ENCODE measurements at places on chromosomes 13 and 19.

DNA sequence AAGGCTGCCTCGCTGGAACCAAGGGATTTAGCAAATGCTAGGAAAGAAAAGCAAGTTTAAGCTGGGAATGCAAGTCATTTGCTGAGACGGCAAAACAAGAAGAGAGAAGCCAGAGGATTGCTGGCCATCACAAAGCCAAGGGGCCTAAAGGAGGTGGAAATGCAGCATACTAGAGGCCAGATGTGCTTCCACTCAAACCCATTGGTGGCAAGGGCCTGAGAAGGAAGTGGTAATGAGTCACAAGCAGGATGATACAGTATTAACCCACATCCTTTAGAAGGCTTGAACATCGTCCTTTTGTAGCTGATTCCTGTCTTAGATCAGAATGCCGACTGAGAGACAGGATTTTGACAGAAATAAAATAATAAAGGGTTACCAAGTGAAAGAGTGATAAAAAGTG lies 68.2 kb downstream of the ITGBL1 start:
- DNase-seq, result peak; percentile 48

DNA sequence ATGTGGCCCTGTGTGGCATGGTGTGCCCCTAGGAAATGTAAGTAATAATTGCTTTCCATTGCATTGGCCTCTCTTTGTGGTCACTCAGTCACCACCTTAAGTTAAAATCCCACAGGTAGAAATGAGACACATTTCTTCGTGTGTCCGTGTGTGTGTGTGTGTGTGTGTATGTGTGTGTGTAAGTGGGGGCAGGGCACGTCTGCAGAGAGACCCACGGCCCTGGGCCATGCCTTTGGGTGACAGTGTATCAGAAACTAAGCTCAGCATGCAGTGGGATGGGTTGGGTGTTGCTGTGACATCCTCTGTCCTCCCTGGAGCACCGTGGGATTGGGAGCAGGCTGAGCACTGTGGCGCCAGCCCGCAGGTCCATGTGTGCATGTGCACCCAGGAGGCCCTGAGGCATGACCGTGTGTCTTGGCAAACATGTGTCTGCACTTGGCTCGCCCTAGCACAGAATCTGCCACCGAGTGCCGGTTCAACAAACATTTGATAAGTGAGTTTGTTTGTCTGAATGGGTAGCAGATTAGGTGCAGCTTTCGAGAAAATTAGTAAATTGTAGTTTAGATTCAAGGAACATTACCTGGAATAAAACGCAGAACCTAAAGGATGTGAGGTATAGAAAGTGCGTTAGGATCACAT lies 91.8 kb downstream of the WTIP start:
- no peak for DNase-seq

GRCh38 chr19:14072535-14073260 lies at the start of gene MISP3:
TSS of gene MISP3 (plus strand) at chr19:14072786. CDS start at chr19:14073310, 524 bp downstream.
- no peak for DNase-seq

GRCh38 chr19:46587861-46588260 lies 13.3 kb upstream of the CALM3 start:
- DNase-seq, result no peak

GRCh38 chr13:109384491-109385241 lies 401.7 kb downstream of the IRS2 start:
- no peak for DNase-seq

DNA sequence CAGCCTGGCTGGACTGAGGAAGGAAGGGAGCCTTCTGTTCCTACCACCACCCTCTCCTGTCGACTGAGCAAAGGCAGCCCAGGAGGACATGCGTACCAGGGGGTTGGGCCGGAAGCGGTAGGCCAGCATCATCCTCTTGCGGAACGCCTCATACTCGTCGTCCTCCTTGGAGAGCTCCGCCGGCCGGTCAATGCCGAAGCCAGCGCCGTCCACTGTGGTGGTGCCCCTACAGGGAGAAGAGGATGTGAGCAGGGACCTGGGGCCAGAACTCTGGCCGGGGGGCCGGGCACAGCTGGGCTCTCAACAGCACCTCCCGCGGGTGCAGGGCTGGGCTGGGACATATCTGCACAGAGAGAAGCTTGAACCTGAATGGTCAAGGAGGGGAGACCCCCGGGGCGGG lies 3.8 kb upstream of the TM6SF2 start:
- no peak for DNase-seq

DNA sequence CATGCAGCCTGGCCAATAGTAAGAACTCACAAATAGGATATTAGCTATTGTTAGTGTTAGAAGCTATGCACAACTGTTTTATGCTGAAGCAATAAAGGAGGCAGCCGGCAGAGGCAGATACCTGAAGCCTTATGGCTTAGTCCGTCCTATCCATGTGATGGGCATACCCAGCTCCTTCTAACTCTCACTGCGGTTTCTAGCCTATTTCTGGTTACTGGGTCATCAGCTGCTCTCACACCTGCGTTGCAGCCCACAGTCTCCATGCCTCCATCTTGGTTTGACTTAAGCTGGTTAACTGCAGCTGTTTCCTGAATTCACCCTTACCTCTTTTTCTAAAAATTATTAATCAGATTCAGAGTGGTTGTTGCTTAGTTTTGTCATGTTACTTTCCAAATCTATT lies 40.5 kb upstream of the CNMD start:
- DNase-seq, result no peak

DNA sequence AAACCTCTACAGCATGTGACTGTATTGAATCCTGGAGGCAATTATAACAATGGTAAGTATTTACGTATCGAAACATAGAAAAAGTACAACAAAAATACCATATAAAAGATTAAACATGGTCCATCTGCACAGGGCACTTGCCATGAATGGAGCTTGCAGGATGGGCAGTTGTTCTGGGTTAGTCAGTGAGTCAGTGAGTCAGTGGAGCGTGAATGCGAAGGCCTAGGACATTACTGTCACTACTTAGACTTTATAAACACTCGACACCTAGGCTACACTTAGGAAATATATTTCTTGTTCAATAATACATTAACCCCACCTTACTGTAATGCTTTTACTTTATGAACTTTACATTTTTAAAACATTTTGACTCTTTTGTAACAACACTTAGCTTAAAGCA lies 35.6 kb upstream of the TMTC4 start:
- DNase-seq, result peak; percentile 87

GRCh38 chr19:43631491-43631890 lies 8.2 kb downstream of the CADM4 start:
- DNase-seq, result no peak

DNA sequence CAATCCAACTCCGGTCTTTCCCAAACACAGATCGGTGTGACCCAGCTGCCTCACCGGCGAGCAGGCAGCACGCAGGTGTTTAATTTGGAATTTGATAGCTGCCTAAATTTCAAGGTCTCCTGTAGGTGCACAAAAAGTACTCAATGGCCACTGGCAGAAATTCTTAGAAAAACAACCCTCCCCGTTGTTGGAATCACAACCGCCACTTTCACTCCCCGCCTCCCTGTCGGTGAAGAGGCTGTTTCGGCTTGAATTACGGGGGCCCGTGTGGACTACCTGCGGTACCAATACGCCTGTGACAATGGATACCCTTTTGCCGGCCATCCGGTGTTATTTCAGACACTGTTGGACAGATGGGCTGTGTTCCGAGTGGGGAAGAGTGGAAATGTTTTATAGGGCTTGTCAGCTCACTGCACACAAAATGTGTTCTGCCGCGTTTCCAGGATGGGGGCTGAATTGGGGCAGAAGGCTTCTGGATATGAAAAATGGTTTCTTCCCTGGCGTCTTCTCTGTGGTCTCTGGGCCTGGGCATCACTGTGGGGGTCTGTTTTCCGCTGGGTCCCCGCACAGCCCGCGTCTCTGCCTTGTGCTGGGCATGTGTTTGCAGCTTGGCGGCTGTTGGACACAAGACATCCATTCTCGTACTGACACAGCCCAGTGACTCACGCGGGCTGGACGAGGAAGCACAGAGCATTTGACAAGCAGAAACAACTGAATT lies 45.4 kb downstream of the ZIC5 start:
- peak; percentile 57 for DNase-seq

DNA sequence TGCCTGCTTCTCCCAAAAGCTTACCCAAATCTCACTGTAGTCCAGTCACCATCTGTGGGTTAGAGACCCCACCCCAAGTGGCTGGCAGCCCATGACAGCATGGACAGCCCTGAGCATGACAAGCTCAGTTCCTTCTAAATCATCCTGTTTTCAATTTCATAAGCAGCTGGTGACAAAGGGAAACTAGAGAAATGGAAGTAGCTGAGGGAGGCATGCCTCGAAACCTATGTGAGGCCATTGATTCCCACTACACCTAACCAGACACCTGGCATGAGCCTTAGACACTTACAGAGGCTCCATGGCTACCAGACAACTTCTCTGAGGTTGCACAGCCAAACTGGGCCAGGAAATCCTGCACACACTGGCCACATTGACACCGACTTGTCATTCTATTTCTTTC lies 56.2 kb downstream of the ABCC4 start:
- no peak for DNase-seq

GRCh38 chr13:74132776-74133656 lies 1.2 kb downstream of the KLF12 start:
- no peak for DNase-seq

DNA sequence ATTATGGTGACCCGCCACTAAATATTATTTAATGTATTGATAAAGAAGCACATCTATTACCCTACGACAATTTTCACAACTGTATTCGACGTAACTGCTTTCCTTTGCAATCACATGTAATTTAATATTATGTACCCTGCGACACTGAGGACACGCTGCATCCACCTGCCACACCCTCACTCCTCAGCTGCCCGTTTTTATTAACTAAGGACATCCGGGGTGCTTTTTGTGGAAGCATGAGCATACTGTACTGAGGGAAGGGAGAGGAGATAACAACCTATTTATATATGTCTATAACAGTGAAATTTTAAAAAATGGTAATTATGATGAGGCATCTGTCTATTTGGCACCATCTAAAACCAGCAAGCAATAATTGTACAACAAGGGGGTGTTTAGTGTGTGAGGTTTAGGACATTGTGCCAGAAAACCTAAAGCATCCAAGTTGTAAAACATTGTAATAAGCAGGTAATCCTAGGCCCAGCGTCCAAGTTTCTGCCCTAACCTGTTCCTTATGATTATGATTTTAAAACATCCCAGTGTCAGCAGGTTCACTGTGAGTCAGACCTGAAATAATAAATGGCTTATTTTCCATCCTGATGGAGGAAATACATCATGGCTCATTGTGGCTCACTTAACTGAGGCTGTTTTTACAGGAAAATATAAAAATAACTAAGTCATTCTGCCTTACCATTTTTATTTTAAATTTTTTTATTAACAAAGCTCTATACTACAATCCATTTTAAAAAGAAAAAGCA lies 56.3 kb downstream of the FOXO1 start:
- DNase-seq, result no peak

DNA sequence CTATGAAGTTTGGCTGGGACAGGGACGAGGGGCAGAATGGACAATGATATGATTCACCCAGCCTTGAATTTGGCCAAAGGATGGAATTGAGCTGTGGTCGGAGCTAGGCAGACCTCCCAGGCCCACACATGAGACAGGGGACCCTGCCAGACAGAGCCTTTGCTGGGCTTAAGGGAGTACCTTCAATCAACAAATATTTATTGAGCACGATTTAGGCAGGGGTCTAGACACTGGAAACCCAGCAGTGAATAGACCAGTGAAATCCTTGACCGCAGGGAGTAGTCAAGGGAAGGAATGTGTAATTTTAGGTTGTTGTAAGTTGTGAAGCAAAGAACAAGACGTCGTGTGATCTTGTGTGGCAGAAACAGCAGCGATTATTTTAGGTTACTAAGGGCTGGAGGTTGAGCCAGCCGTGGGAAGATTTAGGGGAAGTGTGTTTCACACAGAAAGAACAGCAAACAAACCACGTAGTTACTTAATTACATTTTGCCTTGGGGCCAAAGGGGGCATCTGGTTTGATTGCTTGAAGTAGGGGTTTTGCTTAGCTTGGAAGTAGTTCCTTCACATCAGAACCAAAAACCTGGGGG lies 16.9 kb upstream of the AP1M2 start:
- peak; percentile 48 for DNase-seq

- DNase-seq, result no peak
Measured at GRCh38 chr19:281156-281853, 9.9 kb downstream of the PLPP2 start.

DNA sequence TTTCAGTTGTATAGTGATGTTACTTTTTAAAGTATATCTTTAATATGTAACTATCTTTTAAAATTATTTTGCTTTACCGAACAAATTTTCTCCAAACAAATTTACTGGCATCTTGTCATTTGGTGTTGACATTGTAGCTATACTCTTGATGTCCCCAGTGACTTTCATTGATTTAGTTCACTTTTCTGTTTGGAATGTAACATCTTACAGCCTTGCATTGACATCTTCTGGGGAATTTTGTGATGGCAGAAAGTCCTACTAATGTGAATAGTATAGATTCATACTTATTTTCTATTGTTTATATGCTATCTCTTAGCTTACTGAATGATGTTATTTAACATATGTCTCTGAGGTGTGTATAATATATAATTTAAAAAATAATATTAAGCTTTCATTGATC lies 800.9 kb upstream of the ATXN8OS start:
- DNase-seq, result no peak

DNA sequence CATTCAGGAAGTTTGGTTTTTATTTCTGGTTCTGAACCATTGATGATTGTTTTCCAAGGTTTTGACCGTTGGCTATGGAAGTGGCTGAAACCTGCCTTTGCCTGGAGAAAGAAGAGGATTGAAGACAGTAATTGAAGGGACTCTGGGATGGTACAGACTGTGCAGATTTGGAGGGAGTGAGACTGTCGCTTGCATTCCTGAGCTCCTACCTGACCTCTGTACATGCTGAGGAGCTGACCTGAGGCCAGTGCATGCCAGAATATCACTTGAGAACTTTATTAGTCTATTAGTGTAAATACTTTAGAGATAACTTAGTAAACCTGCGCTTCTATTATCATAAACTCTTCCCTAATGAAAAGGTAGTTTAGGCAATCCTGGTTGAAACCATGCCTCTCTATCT lies 276.4 kb downstream of the IRS2 start:
- DNase-seq, result no peak

- DNase-seq, result peak; percentile 69
Measured at GRCh38 chr13:32246468-32246867, 68.7 kb downstream of the ZAR1L start.

DNA sequence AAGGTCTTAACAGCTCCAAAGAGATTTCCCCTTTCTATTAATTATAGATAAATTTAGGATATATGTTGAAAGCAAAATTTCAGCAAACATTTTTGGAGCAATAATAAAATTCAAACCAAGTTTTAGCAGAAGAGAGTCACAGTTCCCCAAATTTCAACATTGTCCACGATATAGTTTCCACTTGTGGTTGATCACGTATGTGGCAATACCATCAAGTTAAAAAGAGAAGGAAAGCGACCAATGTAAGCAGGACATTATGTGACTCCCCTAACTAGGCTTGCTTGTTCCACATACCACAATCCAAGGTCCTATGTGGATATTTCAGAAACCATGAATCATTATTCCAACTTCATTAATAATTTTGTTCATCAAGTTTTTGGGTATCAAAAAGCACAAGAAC lies 52.8 kb downstream of the ELF1 start:
- no peak for DNase-seq

- DNase-seq, result peak; percentile 84
Measured at GRCh38 chr13:80473695-80474094, 132.8 kb upstream of the SPRY2 start.

- peak; percentile 67 for DNase-seq
Measured at GRCh38 chr13:51797664-51798488, 6.1 kb downstream of the DHRS12 start.
